ENCODE measurements at places on chromosomes 11 and 22. TPM values are rescaled to one million over a fixed set of nuclear protein-coding genes. Genes with fewer than 3 reads are reported as not detected.

GRCh38 chr11:28759311-28759710 is 651.1 kb downstream of the METTL15 start:
- peak; percentile 2 for DNase-seq

- DNase-seq: peak; percentile 19
Observed at GRCh38 chr11:43947003-43947500, 4.6 kb downstream of the C11orf96 start.

DNA sequence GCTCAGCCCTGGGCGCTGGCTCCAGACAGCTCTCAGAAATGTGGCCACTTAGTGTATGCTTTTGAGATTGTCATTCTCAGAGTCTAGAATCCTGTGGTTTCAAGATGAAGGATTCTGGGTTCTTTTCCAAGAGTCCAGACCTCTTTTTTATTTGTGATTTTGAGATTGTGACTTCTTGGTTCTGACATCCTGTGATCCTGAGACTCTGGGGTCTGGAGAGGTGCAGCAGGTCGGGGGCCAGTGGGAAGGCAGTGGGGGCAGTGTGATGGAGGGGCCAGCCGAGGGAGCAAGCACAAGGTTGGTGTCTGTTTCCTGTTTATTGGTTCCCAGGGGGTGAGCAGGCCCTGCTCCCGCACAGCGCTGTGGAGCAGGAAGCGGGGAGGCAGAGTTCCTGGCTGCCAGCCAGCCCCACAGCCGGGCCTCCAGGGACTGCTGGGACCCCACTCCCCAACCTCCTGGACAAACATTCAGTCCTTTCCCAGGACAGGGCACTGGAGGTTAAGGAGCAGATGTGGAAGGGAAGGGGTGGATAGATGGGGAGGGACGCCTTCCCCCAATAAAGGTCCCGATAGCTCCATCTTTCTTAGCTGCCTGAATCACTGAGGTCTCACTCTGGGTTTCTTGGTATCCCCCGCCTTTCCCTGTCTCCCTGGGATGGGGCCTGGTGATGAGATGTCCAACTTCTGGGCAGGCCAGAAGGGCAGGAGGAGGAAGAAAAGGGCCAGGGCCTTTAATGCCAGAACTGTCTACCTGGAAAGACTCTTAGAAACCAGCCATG is 13.7 kb downstream of the ARHGEF17 start:
- no peak for DNase-seq

Gene ESAM
- 6.1 TPM for total RNA-seq

DNA sequence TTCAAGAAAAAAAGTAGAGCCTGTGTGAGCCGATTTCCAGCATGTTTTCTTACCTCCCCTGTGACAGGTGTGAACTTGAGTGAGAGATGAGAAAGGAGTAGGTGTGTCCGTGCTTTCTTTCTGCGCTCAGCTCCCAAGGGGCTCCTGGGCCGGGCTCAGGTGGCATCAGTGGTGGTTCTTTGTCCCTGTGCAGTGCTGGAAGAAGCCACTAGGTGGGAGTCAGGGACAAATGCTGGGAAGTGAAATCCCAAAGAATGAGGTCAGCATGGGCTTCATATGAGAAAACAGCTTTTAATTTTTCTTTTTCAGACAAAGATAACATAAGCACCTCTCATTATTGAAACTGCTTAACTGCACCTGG is 57.8 kb downstream of the PPFIBP2 start:
- peak; percentile 51 for DNase-seq

DNA sequence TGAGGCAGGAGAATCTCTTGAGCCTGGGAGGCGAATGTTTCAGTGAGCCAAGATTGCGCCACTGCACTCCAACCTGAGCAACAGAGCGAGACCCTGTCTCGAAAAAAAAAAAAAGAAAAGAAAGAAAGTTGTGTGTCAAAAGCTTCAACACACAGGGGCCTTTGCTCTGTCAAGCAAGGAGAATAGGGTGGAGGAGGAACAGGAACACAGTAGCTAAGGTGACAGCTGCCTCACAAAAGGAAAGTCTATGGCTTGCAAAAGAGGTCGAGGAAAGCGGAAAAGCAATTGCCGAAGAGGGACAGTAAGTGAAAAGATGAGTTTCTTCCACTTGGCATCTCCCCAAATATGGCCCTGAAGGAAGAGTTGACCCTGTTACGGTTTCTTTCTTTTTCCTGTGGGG is 26.5 kb upstream of the TMA7B start:
- no peak for DNase-seq

DNA sequence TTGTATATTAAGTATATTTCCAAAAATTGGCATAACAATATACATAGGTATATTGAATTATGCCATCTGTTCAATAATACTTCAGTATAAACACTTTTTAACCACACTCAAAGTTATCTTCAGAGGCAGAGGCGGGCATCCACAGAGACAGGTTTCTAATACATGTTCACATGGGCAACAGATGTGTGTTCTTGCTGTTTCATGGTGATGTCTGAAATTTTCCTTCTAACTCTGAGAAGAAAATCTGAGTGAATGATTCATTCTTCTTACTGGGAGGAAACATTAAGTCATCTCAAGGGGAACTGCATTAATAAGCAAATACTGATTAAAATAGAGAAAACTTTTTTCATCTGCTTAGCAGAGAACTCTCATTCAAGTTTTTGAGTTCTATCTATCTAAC is 1074.5 kb downstream of the LRRC4C start:
- no peak for DNase-seq

DNA sequence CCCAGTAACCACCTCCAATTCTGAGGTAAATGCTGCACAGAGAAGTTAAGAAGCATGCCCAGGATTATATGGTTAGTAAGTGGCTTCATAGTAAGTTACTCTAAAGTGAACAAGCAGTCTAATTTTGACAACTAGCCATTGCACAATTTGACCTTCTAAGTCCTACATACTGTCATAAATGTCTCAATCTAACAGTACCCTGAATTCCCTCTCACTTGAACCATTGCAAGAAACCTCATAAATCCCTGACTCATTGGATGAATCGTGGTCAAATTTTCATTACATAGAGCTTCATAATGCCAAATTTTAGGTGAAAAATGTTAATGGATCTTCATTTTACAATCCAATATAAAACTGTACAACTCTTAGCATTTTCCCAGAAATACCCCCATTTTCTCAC is 217.3 kb upstream of the GRIA4 start:
- no peak for DNase-seq

DNA sequence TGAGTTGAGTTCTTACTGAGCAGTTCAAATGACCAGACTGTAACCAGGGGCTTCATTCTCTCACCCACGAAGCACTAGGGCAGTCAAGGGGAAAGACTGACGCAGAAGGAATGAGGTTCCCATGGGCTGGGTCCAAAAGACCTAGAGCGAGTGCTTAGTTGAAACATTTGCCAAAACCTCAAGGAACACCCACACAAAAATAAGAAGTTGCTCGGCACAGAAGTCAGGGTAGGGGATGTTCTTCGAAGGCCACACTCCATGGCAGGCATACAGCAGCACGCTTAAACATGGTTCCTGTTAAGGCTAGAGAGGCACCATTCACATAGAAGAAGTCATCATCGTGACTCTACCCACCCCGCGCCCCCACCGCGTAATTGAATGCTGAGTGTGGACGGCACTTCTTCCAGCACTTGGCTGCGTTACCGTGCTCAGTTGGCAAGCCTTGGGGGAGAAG is 52.9 kb downstream of the TIMP3 start:
- DNase-seq: no peak

Gene TMEM109
- 44.4 TPM for total RNA-seq

Gene OR52A5
- not detected for total RNA-seq

DNA sequence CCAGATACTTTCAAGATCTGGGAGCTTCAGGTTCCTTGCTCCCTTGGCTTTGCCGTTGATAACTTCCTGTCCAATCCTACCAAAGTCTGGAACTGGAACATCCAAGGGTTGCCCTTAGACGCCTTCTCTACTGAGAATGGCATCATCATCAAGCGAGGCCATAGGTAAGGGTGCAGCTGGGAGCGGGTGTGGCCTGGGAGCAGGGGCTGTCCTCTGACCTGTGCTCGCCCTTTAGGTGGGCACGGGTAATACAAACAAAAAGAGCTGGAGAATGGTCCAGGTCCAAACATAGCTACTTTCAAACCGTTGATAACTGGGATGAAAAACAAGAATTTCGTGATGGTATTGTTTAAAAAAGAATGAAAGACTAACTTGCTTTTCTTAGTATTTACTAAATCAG is 25.0 kb downstream of the CASP12 start:
- DNase-seq: no peak

GRCh38 chr11:94068764-94069163 is 47.6 kb downstream of the HEPHL1 start:
- DNase-seq: no peak

DNA sequence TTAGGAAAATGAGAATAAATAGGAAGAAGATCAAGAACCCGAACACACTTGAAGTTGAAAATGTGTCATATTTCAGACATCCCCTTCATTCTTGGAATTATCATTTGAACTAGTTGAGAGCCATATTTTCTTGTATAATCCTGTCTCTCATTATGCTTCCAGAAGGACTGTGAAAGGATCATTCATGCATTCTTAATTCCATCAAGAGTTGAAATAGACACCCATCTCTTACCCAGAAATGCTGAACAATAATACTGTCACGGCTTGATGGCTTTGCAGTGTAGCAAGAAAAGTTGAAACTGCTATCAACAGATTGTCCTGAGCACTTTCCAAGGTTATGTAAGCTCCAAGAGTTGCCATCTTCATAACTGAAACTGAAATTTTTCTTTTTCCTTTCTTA is 79.7 kb downstream of the ARHGAP42 start:
- no peak for DNase-seq

Gene DDTL
- 3.4 TPM for total RNA-seq

GRCh38 chr11:12239804-12240371 is 129.5 kb downstream of the MICAL2 start:
- no peak for DNase-seq

GRCh38 chr11:83070731-83071566 is 748 bp downstream of the RAB30 start:
- no peak for DNase-seq

DNA sequence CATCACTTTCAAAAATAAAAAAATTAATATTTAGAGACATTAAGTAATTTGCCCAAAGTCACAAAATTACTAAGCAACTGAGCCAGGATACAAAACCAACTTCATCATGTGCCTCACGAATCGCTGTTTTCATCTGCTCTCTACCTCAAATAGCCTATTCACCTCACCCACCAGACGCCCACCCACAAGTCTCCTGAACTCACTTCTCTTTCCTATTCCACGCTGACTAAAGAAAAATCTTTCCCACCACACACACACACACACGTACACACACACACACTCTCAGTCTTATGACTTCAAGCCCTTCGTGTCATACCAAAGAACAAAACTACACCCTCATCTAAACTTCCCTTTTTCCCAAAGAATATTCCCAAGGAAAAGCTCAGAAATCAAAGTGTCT is 2.2 kb downstream of the OR8B12 start:
- no peak for DNase-seq

DNA sequence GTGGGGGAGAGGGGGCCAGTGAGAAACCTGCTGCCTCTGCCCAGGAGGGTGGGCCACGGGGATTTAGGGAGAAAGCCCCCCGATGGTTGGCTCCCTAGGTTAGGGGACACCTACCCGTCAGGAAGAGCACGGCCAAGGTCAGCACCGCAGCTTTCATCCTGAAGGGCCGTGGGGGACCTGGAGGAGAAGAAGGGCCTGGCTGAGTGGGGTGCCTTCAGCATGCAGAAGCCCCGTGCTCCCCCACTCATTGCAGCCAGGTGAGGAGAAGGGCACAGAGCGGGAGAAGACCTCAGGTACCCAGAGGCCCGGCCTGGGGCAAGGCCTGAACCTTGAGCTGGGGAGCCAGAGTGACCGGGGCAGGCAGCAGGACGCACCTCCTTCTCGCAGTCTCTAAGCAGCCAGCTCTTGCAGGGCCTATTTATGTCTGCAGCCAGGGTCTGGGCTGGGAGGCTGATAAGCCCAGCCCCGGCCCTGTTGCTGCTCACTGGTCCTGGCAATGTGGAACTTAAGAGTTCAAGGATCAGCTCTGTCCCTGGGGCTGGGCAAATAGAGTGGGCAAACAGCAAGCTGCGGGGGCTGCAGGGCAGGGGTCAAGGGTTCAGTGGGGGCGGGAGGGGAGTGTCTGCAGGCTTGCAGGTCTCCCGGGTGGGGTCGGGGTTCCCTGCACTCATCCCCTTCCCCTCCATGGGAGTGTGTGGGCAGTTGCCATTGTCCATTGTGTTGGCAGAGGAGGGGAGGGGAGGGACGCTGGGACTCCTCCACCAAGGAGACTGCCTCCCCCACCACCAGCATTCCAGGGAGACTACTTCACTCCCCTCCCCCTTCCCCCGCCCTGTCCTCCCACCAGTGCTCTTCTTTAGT is at the start of gene APOA1:
TSS of gene APOA1 (minus strand) at position 392 of the 861 bp plus-strand sequence. CDS start at position 157, 235 bp downstream.
- no peak for DNase-seq

GRCh38 chr11:109329716-109330115 is 92.3 kb upstream of the C11orf87 start:
- no peak for DNase-seq

Gene CD6
- 1.4 TPM for total RNA-seq

Gene RAB3IL1
- total RNA-seq: 18.1 TPM

Gene CAPN5
- 8.6 TPM for total RNA-seq

GRCh38 chr11:133918608-133919260 is 38.0 kb downstream of the IGSF9B start:
- no peak for DNase-seq

Gene ZNF70
- total RNA-seq: 3.2 TPM

GRCh38 chr11:78354408-78355308 is 63.0 kb downstream of the GAB2 start:
- no peak for DNase-seq

GRCh38 chr11:65491614-65492386 is 7.0 kb upstream of the MALAT1 start:
- peak; percentile 93 for DNase-seq

DNA sequence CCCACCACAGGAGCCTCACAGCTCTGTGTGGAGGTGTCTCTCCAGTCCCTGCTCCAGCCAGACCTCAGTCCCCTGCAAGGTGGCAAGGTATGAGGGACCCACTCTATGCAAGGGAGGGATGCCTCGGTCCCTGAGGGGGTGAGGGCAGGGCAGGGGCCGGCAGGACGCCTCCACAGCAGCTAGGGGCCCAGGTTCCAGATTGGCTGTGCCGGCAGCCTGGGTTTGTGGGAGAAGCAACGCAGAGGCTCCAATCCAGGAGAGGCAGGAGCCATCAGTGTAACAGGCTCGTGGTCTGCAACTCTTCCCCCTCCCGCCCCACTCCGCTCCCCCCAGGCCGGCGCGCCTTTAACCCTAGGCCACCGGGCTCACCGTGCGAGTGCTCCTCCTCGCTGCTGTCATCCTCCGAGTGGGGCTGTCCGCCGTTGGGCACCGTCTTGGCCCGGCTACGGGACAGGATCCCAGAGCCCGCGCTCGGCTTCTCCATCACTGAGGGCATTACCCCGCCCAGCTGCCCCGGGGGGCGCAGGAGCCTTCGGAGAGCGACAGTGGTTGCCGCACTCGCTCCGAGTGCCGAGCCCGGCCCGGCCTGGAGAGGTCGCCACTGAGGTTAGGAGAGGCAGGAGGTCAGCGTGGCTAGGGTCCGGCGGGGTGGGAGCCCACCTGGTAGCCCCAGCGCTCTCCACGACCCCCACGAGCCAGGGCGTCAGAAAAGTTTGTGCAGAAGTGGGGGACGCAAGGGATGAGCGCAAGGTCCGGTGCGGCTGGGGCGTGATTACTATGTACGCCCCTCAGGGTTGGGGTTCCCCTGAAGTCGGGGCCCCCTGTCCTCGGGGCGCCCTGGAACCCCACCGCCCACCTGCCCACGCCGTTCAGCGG is 765 bp downstream of the RCOR2 start:
- DNase-seq: no peak

GRCh38 chr11:87423161-87423560 is 385.4 kb downstream of the TMEM135 start:
- no peak for DNase-seq

- no peak for DNase-seq
Observed at GRCh38 chr22:19932367-19933206, 9.0 kb upstream of the COMT start.

GRCh38 chr11:78030429-78031325 is 7.6 kb upstream of the KCTD14 start:
- no peak for DNase-seq

All from HCT116 (cell line).